ENCODE measurements at places on chromosomes 3 and 15.

DNA sequence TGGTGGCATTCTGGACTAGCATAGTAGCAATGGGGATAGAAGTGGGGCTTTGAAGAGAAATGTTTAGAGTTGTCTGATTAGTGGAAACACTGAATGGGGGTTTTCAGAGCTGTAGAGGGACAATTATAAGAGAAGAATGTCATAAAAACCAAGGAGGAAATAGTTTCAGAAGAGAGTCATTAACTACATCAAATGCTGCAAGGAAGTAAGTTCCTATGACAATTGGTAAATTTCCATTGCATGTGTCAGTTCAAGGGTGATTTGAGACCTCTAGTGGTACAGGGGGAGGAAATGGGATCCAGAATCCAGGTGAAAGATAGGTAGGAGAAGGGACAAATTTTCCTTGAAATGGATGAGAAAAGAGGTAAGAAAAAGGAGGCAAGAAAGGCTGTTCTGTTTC, 68.3 kb upstream of the TBC1D5 start:
- DNase-seq = no peak

- peak; percentile 7 for DNase-seq
Measured at GRCh38 chr3:56783644-56784447, 17.9 kb downstream of the ARHGEF3 start.

DNA sequence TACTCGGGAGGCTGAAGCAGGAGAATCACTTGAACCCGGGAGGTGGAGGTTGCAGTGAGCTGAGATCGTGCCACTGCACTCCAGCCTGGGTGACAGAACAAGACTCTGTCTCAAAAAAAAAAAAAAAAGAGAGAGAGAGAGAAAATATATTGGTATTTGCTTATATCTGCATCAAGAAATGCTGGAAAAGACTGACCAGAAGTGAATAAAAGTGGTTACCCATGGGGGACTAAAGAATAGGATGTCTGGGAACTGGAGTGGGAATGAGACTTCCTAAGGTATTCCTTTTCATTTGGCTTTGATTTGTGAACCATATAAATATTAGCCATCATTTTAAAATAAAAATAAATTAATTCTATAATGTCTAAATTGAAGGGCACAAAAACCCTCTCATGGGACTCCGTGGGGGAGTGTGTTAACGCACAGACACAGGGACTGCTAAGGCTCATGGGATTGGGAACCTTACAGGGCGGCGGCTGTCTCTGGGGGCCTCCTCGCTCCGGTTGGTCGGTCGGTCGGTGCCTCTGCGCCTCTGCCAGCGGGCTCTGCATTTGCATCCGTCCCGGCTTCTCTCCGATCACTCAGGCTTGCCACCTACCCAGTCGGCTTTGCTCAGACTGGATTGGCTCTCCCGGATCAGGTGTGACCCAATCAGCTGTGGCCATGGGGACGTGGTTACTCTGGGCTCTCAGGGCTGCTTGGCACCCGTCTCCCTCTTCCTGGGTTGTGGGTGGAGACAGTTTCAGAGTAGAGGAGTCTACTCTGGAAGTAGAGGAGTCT, 12.7 kb upstream of the TSPAN3 start:
- no peak for DNase-seq

DNA sequence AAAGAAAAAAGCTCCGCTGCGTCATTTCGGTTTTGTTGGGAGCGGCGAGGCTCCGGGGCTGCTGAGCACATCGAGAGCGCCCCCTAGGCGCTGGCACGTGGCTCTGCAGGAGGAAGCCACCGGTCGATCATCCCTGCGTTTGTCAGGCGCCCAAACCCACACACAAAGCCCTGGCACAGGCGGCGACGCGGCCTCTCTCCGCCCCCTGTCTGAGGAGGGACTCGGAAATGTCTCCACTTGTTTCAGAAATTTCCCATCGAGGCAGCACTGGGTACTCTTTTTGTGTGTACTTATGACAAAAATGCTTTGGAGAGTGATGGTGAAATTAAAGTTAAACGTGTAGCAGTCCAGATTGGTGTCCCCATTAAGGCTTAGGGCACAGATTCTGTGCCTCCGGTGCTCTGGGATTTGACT, 407.3 kb upstream of the ONECUT1 start:
- no peak for DNase-seq

DNA sequence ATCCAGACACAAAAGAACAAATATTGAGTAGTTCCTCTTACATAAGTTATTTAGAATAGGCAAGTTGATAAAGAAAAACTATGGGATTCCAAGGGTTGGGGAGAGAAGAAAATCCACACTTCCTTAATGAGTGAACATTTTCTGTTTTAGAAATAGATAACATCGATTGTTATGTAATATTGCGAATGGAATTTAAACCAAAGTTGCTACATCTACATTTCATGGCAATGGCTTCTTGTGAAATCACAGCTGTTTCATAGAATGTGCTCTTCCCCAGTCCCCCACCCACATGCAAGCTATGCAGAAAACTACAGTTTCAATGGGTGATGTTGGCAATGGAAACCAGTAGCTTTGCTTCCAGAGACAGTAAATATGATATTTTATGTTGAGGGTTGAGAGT, 1639.5 kb downstream of the SI start:
- no peak for DNase-seq

DNA sequence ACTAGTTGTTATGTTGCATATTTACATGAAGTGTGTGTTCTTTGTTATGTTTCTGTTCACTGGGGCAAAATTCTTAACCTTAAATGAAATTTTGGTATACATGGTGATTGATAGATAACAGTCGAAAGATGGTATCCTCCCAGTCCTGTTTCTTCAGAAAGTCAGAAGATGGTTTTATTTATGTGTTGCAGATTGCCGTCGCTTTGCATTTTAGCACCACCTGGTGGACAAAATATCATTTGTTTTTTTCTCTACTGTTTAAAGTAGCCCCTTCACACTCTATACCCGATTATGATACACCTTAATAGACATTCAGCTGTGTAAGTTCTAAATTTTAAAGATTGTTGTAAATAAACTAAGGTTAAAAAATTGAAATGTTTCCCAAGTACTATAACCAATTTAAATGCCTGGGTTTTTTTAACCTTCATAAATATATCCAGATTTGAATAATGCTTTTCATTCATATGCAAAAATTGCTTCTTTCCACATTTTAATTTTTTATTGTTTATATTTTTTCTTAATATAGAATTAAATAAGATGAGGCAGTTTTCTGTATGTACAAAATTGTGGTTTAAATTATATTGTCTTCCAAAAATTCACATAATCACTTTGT, 152.2 kb downstream of the ALCAM start:
- DNase-seq = no peak

DNA sequence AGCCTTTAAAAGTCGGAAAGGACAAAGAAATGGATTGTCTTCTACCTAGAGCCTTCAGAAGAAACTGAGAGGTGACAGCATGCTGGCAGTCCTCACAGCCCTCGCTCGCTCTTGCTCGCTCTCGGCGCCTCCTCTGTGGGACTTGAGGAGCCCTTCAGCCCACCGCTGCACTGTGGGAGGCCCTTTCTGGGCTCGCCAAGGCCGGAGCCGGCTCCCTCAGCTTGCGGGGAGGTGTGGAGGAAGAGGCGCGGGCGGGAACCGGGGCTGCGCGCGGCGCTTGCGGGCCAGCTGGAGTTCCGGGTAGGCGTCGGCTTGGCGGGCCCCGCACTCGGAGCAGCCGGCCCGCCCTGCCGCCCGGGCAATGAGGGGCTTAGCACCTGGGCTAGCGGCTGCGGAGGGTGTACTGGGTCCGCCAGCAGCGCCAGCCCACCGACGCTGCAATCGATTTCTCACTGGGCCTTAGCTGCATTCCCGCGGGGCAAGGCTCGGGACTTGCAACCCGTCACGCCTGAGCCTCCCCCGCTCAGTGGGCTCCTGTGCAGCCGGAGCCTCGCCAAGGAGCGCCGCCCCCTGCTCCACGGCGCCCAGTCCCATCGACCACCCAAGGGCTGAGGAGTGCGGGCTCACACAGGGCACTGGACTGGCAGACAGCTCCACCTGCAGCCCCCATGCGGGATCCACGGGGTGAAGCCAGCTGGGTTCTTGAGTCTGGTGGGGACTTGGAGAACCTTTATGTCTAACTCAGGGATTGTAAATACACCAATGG, 953.8 kb upstream of the GBE1 start:
- no peak for DNase-seq

DNA sequence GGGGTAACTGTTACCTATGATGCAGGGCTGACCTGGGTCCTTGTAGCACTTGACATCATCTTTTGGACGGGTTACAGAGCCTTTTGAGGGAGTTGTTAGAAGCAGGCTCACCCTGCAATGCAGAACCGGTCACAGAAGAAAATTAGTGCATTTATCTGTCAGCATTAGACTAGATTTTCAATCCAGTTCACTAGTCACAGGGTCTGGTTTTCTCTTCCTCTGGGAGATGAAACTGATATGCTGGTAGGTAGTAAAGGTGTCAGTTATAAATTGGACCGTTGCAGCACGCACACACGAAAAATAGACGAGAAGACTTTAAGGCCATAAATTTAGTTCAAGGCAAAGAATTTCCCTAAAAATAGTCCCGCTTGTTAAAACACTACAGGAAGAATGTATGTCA, 532.3 kb upstream of the ATP11B start:
- no peak for DNase-seq

GRCh38 chr3:10337323-10338163, 16.6 kb upstream of the SEC13 start:
- DNase-seq = no peak
